ENCODE measurements at places on chromosomes 1 and 21.

DNA sequence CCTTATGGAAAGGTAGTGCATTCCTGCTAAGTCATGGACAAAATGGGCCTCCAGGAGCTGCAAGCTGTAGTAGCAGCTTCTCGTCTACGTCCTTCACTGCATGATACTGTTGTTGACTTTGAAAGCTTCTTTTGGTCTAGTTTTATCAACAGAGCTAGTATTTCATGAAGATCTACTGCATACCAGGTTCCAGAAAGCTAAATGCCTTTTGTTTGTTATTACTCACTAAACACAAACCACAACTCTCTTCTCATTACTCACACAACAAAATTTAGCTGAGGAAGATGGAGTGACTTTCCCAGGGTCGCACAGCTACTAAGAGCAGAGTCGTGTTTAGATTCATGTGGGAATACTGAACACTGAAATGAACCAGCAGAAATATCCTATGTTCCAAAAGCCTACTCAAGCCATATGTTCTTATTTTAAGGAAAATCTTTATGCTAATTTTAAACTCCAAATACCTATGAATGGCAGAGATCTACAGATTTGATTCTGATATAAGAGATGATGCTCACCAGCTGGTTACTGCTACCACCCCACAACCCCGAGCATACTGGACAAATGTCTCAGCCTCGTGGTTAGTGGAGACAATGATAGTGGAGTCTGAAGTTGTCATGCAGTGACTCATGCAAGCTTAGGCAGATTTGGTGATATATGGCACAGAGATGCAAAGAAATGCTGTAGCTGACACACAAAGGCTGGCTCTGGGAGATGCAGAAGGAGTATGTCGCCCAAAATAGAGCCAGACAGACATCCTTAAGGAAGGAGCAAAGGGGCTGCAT, 20.6 kb downstream of the PGBD2 start:
- no peak for DNase-seq

DNA sequence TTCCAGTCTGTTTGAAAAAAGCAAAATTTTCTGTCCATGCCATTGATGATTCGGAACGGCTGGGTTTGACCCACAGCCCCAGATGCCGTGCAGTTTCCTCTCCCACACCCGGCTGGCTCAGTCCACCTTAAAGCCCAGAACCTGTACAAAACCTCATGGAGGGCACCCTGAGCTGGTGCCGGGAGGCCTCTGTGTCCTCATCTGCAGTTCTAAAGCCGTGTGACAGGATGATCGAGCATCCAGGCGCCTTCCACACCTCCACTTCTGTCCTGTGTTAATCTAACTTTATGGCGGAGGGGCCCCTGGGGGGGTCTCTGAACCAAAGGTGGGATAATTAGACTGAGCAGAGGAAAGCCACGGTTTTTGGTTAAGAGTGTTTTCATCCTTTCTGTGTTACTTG, 49.6 kb downstream of the SLC37A1 start:
- DNase-seq: no peak

- DNase-seq: no peak
Measured at GRCh38 chr1:177116941-177117340, 47.6 kb downstream of the ASTN1 start.

DNA sequence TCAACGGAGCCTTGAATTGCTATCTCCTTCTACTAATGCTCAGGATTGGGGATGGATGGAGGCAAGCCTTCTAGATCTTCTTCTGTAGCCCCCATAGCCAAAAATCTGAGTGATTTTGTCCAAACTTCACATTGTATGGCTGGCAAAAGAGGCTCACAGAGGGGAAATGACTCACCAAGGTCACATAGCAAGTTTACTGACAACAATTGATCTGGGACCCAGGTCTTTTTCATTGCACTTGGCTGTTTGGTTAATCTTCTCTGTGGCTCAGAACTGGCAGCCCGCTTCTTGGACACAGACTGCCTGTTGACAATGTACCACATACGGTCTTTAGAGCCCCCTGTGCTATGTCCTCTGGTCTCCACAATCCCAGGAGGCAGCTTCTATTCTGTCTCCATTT, 3.0 kb upstream of the LACTBL1 start:
- no peak for DNase-seq

DNA sequence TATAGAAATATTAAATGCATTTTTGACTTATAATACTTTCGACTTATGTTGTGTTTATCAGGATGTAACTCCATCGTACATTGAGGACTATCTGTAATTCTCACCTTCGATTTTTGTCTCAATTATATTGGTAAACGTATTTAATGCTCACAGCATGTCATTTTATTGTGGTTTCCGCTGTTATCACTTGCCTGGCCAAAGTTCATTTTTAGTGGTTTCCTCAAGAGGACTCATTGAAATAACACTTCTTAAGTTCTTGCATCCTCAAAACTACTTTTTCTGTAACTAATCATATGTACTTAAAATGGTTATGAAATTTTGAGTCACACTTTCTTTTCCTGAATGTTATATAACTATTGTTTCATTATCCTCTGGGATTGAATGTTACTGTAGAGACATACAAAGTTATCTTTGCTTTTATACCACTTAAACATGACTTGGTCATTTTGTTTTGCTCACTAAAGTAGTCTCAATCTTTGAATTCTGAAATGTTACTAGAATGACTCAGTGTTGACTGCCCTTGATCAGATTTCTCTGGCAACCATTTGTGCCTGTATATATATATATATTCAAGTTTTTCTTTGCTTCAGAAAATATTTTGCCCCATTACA, 289.6 kb upstream of the PROX1 start:
- DNase-seq: no peak

Measured in T follicular helper cell (primary cell).